ENCODE measurements at places on chromosomes 3 and 15.

DNA sequence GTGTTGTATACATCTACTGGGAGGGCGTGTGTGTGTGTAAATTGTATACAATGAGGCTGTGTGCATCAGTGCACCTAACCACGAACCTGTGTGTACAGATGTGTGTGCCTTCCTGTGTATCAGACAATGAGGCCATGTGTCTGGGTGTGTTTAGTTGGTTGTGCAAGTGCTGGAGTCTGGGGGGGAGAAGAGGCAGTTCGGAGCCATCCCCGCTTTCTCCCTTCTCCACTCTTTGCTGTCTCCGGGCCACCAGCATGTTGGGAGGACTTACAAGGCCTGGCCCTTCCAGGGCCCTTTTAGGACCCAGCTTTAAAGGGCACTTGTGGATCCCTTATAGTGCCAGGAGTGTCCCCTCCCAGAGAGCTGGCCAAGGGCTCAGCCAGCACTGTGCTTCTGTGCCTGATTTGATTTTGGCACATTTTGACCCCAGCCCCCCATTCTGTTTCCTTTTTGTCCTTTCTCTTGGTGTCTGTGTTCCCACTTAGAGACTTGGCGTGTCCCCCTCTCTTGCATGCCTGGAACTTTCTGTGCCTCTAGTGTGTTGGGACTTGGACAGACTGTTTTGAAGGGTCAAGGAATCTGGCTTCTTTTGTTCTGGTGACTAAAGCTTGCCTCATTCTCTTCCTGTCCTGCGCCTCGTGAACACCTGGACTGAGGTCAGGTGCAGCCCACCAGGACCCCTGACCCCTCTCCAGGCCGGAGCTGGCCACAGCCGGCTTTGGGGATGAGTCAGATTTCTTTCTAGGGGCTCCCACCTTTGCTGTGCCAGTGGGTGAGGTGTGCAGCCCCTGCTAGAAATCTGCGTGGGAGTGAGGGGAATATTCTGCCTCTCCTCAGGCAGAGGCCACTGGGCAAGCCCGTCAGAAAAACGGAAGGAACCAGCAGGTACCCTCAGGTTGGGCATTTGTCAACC, 1.5 kb downstream of the CTDSPL start:
- DNase-seq, result no peak

DNA sequence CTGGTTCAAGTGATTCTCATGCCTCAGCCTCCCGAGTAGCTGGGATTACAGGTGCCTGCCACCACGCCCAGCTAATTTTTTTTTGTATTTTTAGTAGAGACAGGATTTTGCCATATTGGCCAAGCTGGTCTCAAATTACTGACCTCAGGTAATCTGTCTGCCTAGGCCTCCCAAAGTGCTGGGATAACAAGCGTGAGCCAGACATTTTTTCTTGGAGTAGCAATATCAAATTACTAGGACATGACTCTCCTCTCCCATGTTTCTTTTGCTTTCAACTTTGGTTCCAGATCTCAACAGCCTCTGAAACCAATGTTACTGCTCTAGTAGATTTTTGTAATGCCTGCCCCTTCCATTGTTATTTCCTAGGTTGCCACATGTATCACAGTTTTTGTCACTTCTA, 462.0 kb downstream of the GBE1 start:
- no peak for DNase-seq

GRCh38 chr3:71247221-71247957, 336.1 kb downstream of the FOXP1 start:
- DNase-seq, result no peak

GRCh38 chr3:113158171-113158570, 53.2 kb upstream of the BOC start:
- no peak for DNase-seq

- no peak for DNase-seq
These were observed 565 bp downstream of the MANF start for GRCh38 chr3:51385621-51386091.
